Thymus (tissue), 14 donors: ENCODE measurements at places on chromosomes 7 and 10. TPM values are rescaled to one million over a fixed set of nuclear protein-coding genes. Genes with fewer than 3 reads are reported as not detected.

DNA sequence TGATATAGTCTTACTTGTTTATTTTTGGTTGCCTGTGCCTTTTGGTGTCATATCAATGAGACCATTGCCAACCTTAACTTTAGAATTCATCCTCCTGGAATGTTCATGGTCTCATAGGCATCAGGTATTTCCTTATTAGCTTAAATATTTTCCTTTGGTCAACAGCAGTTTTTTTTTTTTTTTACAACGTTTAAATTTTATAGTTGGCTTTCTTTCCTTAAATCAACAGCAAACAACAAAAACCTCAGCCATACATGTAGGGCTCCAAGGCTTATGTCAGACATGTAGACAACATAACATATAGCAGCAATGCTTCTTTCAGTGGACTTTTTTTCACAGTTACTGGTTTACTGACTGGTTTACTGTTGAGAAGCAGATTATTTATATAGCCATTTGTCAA, 22.7 kb downstream of the ENTPD7 start:
- no peak for DNase-seq

DNA sequence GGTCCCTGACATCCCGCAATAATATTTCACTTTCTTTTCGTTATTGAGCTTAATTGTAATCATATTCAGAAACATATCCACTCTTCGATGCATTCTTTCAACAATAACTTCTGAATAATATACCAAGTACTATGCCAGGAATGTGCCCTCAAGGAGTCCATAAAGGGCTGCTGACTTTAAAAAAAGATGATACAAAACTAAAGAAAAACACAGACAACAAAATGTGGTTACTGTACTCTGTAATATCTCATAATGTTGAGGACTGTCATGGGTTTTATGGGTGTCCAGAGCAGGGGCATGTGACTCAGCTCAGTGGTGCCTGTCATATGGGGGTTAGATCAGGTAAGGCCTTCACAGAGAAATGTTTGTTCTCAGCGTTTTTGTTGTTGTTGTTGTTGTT, 73.7 kb downstream of the ARL4A start:
- DNase-seq: no peak

- DNase-seq: no peak
Measured at GRCh38 chr10:124296121-124296812, 122.5 kb downstream of the OAT start.

GNGT1 gene
- polyA plus RNA-seq: 3.3 TPM

SLC18A3 gene
- 0.07 TPM for polyA plus RNA-seq

DNA sequence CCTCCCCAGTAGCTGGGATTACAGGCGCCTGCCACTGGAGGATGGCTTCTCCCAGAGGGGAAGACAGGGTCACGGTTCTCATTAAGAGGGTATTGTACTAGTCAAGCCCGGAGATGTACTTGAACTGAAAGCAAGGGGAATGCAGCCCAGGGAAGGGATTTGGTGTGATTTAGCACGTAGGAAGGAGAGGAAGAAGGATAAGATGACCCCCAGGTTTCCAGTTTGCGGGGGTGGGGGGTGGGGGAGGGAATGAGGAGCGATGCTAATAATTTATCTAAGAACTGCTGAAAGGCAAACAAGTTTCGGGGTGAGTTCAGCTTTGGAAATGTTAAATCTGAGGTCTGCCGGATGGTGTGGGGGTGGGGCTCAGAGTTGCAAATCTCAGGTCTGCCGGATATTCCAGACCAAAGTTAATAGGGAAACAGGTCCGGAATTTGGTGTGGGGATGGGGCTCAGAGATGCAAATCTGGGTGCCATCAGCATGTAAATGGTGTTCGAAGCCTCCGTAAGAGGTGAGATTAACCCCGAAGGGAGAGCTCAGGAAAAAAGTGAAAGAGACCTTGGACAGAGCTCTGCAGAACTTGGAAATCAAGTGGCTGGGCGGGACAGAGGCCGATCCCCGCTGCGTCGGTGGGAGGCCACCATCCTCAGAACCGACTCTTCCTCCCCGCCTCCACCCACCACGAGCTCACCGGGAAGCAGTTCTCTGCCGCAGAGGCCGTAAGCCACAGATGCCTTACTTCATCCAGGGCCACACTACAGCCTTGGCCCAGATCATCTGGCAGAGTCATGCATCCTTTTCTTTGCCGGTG, 1.6 kb upstream of the SEPHS1 start:
- no peak for DNase-seq

- DNase-seq: no peak
Measured at GRCh38 chr10:18109341-18109870, 30.8 kb upstream of the CACNB2 start.

DNA sequence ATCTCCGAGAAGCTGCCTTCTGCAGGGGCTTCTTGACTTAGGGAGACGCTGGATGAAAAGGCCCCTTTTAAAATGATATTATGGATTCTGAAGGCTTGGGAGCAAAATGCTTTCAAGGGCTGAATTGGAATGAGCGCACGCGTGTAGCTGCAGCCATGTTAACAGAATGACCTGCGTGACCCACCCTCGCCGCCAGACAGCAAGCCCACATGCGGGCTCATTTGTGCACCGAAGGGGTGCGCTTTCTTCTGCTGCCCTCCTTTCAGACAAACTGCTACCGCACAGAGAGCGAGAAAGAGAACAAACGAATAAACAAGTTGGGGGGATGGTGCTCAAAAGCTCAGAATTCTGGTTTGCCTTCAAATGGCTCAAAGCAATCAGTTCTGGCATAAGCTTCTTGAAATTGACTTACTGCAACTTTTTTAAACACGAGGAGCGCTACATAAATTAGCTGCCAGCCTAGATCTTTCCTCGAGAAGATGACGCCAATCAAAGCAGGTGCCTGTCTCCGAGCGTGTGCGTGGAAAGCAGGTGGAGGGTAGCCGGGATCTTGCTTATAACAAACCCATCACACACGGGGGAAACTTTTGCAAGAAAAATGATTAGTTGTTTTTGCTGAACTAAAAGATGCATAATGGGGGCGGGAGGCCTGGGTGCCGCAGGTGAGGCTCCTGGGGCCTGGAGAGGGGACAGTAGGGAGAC, 268.4 kb downstream of the MAD1L1 start:
- no peak for DNase-seq

DNA sequence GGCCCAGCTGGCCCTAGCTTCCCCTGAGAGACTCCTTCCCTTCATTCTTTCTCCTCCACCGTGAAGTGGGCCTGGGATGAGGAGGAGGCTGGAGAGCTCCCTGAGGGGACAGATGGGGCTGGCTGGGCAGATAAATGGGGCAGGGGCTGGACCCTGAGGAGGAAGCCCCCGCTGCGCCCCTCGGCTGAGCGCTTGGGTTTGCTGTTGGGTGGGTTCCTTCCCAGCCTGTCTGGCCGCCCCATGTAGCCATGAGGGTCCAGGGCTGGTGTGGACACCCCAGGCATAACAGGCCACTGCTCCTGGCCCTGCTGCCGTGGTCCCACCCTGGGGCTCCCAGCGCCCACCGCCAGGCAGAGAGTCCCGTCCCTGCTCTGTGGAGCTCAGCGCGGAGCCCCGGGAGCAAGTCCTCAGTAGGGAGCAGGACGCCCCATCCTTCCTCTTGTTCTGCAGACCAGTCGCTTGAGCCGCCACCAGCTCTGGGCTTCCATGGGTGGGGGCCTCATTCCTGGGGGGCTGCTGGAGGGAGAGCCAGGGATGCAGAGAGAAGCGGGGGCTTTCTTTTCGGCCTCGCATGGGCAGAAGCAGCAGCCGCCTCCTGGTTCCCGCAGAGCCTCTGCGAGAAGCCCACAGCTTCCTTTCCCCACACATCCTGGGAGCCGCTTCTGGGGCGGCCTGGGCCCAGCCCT, 266.4 kb upstream of the TCERG1L start:
- DNase-seq: no peak

SNX8 gene
- polyA plus RNA-seq: 25.9 TPM

GRCh38 chr10:110898391-110898790, 20.6 kb downstream of the BBIP1 start:
- no peak for DNase-seq

DNA sequence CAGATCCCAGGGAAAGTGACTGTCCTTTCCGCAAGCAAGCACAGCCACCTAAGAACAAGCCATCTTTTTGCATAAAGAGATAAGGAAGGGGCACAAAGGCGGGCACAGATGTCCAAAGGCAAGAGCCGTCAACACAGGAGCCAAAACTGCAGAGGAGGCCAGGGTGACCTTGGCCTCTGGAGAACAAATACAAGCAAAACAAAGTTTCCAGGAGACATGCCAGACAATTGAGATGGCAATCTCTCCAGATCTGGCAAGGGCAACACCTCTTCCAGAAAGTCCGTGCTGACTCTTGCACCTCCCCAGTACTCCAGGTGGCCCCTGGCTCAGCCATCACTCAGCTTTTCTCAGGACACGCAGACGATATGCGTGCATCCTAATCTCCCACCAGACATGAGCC, 58.2 kb downstream of the TEX36 start:
- DNase-seq: no peak

- DNase-seq: no peak
Measured at GRCh38 chr7:24510759-24511158, 62.5 kb upstream of the PALS2 start.

STK31 gene
- polyA plus RNA-seq: 0.75 TPM

GRCh38 chr7:82676777-82677463, 233.3 kb upstream of the CACNA2D1 start:
- no peak for DNase-seq

- no peak for DNase-seq
Measured at GRCh38 chr10:17453373-17454091, 863 bp downstream of the ST8SIA6 start.

DNA sequence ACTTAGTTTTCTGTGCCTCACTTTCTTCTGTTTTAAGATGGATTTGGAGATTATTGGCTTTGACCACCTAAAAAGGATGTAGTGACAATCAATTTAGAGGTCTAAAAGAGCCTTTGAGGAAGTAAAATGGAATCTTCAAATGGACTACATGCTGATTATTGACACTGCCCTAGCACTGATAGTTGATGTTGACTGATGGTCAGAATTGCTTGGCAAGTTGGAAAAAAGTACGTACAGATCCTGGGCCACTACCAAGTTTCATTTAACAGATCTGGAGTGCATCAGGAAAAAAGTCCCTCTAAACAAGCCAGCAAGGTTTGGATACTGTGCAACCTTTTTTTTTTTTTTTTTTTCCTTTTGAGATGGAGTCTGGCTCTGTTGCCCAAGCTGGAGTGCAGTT, 81.1 kb downstream of the TCF7L2 start:
- DNase-seq: no peak

FAM25C gene
- not detected for polyA plus RNA-seq

PLAC9 gene
- polyA plus RNA-seq: 7.9 TPM

DNA sequence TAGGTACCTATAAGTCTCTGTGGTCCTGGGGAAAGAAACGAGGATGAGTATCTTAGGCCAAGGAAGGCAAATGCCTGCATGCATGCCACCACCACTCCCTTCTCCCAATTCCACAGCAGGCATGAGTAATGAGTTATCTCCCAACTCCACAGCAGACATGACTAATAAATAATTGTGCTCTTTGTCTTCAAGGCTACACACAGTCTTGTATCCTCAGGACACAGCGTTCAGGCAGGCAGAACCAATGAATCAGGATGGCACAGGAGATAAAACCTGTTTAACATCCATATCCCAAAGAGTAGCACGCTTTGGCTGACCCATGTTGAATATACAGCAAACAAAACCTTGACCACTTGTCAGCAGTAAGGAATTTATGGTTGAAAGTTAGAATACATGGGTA, 229.7 kb upstream of the NFE2L3 start:
- no peak for DNase-seq

DNA sequence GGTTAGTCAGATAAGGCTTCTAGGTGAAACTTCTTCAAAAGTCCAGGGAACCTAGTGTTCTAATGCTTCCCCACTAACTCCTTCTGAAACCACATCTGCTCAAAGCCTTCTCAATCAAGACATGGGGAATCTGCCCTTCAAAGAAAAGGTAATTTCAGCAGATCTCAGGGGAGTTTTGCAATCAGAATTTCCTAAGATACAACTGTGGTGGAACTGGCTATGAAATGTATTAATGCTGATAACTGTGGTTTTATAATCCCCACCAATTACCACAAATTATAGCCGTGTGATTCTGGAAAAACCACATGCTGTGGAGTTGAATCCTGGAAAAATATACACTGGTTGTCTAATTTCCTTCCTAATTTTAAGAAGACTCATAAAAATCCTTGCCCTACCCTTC, 233.8 kb downstream of the SORCS1 start:
- DNase-seq: no peak

- DNase-seq: no peak
Measured at GRCh38 chr10:33859319-33860022, 525.0 kb upstream of the NRP1 start.

GRCh38 chr7:45198986-45199385, 41.4 kb downstream of the RAMP3 start:
- no peak for DNase-seq

DNA sequence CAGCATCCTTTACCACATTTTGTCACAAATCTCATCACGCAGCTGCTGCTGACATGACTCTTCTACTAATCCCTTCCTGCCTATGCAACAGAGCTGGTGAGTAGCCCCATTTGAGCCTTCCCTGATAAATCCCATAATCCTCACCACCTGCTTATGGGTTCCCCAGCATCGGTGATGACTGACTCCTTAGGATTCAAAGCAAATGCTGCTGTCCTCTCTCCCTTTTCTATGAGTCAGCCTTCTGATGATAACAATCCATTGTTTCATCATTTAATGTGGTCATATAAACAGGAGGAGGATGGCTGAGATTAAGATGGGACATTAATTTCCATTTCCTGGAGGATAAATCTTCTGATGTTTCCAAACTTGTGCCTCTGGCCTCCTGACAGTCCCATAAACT, 73.4 kb downstream of the SORCS1 start:
- no peak for DNase-seq

DNA sequence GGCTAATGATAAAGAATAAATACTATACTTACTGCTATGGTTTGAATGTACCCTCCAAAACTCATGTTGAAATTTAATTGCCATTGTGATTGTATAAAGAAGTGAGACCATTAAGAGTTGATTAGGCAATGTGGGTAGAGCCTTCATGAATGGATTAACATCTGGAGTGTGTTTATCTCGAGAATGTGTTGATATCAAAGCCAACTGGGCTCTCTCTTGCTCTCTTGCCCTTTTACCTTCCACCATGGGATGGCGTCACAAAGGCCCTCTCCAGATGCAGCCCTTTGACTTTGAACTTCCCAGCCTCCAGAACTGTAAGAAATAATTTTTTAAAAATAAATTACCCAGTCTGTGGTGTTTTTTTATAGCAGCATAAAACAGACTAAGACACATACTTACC, 50.1 kb upstream of the GHITM start:
- no peak for DNase-seq

- DNase-seq: no peak
Measured at GRCh38 chr10:75540357-75540966, 109.0 kb downstream of the LRMDA start.

- DNase-seq: no peak
Measured at GRCh38 chr10:72315611-72316385, 38.9 kb downstream of the DNAJB12 start.

DNA sequence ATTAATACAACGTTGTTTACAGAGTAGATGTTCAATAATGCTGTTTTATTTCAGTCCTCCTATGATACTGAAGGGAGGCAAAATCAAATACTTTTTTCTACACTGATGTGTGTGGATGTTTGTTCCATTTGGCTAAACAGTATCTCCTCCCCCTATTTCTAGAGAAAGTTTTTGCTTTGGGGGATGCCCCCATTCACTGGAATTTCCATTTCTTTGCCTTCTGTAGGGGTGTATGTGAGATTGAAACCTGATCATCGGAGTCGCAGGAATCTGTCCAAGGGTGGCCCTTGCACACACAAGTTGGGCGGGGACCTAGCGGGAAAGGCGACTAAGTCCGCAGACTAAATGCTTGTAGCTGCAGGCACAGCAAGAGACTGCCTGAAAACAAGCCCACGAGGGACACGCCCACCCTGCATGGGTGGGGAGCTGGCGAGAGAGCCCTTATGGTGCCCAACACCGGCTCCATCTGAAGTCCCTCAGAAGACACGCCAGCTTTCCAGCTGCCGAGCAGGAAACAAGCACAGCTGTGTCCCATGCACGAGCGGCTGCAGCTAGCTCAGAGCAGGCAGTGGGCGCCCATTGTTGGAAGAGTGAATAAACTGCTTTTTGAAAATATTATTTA, 58.0 kb downstream of the ESYT2 start:
- no peak for DNase-seq
